ENCODE measurements at places on chromosomes 1 and 21.

- no peak for DNase-seq
Measured at GRCh38 chr1:56453016-56453415, 126.3 kb downstream of the PLPP3 start.

DNA sequence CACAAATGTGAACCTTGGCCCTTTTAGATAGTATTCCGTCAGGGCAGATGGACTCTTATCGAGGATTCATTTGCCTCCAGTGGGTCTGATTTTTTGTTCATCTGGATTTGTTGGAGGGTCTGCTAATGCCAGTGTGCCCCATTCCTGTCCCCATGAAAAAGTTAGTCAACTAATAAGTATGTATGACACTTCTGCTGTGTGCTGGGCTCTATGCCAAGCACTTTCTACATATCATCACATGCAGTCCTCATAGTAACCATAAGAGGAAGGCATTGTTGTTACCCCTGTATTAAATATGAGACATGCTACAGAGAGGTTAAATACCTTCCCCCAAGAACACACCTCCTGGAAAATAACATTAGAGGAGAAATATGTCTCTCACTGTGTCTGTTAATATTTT is 46.6 kb upstream of the MAB21L3 start:
- no peak for DNase-seq

DNA sequence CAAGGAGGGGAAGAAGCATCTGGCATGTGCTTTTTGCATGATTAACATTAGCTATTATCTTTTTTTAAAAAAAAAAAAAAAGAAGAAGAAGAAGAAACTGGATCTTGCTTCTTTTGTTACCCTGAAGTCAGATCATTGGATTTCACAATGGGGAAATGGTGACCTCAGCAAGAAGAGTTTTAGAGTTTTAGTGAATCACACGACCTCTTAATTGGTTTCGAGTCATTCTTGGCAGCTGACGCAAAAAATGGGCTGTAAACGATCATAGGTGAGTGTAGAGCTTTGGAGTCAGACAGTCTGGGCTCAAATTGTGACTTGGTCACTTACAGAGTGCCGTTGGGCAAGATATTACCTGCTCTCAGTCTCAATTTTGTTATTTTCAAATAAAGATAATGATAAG is 33.3 kb upstream of the PGBD5 start:
- peak; percentile 30 for DNase-seq

DNA sequence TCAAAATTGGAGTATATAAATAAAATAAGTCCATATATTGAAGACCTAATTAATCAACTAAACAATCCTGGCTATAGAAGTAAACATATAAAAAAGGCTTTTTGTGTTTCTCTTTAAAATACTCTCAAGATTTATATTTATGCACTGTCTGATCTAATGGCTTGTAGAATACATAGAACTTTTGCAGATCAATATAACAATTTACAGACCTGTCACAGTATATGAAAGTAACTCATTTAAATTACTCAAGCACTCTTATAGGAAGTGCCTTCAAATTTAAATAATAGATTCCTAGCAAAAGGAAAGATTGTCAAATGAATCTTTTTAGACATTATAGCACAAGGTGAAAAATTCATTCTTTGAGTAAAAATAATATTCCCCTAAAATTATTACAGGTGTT is 615.8 kb upstream of the RGS18 start:
- DNase-seq = no peak

- peak; percentile 13 for DNase-seq
Measured at GRCh38 chr1:47978486-47978885, 18.7 kb downstream of the TRABD2B start.

DNA sequence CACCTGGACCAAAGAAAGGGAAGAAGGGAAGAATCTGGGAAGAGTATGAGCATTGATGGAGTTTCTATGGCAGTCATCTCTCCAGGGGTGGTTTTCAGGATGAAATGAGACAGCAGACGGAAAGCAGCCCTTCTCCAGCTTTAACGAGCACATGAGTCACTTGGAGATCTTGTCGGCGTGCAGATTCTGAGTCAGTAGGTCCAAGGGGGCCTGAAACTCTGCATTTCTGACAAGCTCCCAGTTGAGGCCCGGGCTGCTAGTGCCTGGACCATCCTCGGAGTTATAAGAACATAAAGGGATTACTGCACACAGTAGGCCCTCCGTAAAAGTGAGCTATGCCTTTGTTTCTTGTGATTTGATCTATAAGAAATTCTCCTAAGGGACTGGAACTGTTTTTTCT is 17.6 kb downstream of the HSPG2 start:
- DNase-seq = peak; percentile 77

DNA sequence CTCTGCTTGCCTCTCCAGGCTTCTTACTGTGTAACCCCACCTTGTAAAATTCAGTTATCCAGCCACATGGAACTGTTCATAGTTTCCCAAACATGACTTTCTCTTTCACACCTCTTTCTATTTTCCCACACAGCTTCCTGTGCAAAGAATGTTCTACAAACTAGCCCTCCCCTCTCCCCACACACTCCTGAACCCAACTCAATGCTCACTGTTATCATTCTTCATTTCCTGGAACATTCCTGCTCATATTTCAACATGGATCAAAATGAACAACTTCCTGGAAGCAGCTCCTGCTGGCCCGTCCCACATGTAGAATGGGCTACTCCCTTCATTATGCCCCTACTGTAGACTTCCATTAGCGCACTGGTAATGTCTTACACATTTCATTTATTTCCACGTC is 7.5 kb upstream of the HSD11B1 start:
- DNase-seq = no peak

GRCh38 chr1:77543822-77544448 is 138.5 kb downstream of the ZZZ3 start:
- DNase-seq = no peak

DNA sequence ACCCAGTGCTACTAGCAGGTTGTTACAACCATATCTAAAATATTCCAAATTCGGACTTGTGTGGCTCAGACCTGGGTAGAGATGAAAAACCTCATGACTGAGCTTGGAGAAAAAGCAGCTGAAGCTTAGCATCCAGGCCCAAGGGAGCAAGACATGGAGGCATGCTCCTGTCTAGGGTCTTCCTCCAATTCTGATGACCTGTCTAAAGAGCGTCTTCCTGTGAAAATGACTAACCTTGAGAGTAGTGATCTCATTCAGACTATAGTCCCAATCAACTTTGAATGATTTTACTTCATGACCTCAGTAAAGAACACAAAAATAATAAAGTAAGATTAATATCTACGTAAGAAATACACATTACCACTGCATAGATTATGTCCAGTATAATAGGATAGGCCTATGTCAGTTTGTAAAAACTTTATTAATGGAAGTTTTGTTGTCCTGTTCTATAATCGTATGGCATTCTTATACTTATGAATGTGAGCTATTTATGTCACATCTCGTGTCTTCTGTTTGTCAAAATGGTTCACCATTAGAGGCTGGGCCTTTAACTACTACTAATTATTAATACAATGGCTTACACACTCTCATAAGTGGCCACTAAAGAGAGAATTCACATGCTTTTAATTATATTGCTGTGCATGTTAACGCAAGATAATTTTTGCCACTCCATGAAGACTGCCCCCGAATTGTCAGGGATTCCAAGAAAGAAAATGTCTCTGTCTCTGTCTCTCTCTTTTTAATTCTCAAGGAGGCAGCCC is 201.3 kb downstream of the NCAM2 start:
- no peak for DNase-seq

- DNase-seq = no peak
Measured at GRCh38 chr1:29679316-29679715, 443.0 kb downstream of the PTPRU start.

Measured in AG08395 (cell line).